Activated CD8-positive, alpha-beta memory T cell treated with anti-CD3 and anti-CD28 coated beads, Interleukin-2, amount 10 ng/mL, durations not matched to agents 7 days and 5 days (primary cell): ENCODE measurements at places on chromosomes 5 and 9. TPM values are rescaled to one million over a fixed set of nuclear protein-coding genes. Genes with fewer than 3 reads are reported as not detected.

DNA sequence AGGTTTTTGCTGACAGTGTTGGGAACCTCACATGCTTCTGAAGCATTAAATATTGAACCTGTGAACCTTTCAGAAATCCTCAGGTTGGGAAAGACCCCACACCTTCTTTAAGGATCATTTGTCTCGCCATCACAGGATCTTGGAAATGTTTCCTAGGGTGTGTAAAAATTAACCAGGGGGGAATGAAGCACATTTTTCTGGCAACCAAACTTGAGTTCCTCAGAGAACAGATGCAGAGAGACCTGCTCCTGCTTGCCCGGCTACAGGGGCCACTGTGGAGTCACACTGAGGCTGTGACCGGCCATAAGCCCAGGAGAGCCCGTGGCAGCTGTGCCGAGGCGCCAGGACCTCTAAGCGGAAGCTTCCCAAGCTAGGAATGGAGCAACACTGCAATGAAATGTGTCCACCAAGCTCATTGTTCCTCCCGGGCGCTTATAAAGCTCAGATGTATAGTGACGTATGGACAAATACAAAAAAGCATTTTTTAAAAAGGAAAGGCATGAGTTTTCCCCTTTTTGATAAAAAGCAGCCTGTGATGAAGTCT is 7.7 kb downstream of the CXCL14 start:
- no peaks in the 10 kb centered on the region for H3K36me3 ChIP-seq
- H3K4me3 ChIP-seq = no peak overlapping the region
- H3K27ac ChIP-seq = no peak overlapping the region
- no peak for DNase-seq
- H3K4me1 ChIP-seq = no peaks in the 10 kb centered on the region

DNA sequence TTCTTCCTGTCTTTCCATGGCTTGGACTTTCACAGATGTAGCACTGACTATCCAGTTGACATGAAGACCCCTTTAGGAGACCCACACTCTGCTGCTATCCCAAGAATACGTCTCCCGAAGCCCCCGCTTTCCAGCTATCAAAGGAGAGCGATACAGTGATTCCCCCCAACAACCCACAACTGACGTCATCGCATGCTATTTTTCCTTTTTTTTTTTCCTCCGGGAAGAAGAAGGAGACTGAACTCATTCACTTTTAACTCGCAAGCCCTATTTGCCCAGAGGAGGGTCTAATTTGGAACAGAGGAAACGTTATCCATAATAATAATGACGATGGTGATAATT is 2.1 kb downstream of the PAPPA start:
- H3K27ac ChIP-seq = no peak overlapping the region
- no peak overlapping the region for H3K4me3 ChIP-seq
- H3K36me3 ChIP-seq = no peaks in the 10 kb centered on the region
- H3K4me1 ChIP-seq = peaks cover 5% of the 10 kb centered on the region
- H3K27me3 ChIP-seq = peaks cover 70% of the 10 kb centered on the region

DNA sequence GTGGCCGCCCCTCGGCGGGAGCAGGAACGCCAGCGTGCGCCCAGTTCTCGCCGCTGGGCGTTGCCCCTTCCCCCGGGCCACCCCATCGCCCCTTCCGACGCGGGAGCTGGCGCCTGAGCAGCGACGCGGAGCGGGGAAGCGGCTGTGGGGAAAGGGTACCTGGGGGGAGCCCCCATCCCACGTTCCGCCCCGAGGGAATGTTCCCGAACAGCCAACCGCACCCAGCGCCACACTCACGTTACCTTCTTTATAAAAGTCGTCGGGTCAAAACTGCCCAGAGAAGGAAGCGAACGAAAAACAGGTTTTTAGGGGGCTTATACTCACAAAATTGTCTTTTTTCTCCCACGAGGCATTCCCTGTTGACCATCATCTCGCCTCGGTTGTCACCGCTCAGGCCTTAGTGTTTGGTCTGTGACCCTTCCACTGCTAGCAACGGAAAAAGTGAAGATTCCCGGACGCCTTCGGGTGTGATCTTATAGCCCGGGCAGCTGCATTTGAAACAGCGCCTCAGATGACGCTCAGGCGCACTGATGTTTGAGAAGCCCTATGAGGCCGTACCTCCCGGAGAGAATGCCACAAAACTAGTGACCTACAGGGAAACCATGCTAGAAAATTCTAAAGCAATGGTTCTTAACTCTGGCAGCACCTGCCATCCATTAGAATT is 475 bp upstream of the GOLM1 start:
- H3K4me3 ChIP-seq = peak overlapping the region; percentile 66
- no peaks in the 10 kb centered on the region for H3K36me3 ChIP-seq
- peaks cover 66% of the 10 kb centered on the region for H3K27me3 ChIP-seq
- peak; percentile 43 for DNase-seq

GRCh38 chr5:17477573-17478265 is 20.3 kb upstream of the TAF11L2 start:
- H3K27me3 ChIP-seq = no peaks in the 10 kb centered on the region
- no peak overlapping the region for H3K27ac ChIP-seq
- no peak for DNase-seq
- no peaks in the 10 kb centered on the region for H3K36me3 ChIP-seq

DNA sequence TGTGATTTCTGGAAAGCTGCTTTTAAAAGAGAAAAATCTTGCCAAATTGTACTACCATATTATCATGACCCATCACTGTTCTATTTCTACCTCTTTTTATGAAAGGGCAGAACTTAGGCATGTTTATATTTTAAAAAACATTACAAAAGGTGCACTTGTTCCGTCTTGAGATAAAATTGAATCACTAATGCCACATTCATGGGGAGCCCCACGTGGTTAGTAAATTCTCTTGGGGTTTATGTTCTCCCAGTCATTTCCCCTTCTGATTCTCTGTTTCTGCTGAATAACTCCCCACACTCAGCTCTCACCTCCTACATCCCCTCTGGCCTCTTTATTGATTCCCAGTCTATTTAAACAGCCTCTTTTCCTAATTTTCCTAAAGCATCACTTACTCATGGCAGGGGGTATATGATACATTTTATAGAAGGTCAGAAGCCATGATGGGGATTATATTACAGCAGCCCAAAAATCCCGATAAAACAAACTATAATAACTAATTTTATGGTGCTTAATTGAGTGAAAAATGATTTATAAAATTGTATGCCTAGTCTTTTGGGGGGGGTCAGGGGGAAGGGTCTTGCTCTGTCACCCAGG is 19.7 kb upstream of the VLDLR start:
- no peaks in the 10 kb centered on the region for H3K36me3 ChIP-seq
- peaks cover 22% of the 10 kb centered on the region for H3K27me3 ChIP-seq
- no peak overlapping the region for H3K27ac ChIP-seq
- no peaks in the 10 kb centered on the region for H3K4me1 ChIP-seq

- peak; percentile 95 for DNase-seq
- H3K36me3 ChIP-seq = peaks cover 12% of the 10 kb centered on the region
- H3K27ac ChIP-seq = peak within 1 kb of the TSS; percentile 100
- peaks cover 68% of the 10 kb centered on the region for H3K4me1 ChIP-seq
Measured at GRCh38 chr5:139389701-139390638, at the start of gene MZB1. Gene MZB1, minus strand, starts transcription at chr5:139389913. Its CDS starts 57 bp downstream, at chr5:139389856.

DNA sequence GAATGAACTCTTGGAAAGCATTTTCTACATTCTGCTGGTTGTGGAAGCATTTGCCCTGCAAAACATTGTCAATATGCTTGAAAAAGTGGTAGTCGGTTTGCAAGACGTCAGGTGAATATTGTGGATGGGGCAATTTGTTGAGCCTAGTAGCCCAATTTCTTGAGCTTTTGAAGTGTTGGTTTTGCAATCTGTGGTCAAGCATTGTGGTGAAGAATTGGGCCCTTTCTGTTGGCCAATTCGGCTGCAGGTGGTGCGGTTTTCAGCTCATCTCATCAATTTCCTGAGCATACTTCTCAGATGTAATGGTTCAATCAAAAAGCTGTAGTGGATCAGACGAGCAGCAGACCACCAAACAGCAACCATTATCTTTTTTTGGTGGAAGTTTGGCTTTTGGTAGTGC is 426.8 kb upstream of the CDH9 start:
- H3K36me3 ChIP-seq = no peaks in the 10 kb centered on the region
- H3K27me3 ChIP-seq = no peaks in the 10 kb centered on the region
- no peak overlapping the region for H3K27ac ChIP-seq
- no peak for DNase-seq

DNA sequence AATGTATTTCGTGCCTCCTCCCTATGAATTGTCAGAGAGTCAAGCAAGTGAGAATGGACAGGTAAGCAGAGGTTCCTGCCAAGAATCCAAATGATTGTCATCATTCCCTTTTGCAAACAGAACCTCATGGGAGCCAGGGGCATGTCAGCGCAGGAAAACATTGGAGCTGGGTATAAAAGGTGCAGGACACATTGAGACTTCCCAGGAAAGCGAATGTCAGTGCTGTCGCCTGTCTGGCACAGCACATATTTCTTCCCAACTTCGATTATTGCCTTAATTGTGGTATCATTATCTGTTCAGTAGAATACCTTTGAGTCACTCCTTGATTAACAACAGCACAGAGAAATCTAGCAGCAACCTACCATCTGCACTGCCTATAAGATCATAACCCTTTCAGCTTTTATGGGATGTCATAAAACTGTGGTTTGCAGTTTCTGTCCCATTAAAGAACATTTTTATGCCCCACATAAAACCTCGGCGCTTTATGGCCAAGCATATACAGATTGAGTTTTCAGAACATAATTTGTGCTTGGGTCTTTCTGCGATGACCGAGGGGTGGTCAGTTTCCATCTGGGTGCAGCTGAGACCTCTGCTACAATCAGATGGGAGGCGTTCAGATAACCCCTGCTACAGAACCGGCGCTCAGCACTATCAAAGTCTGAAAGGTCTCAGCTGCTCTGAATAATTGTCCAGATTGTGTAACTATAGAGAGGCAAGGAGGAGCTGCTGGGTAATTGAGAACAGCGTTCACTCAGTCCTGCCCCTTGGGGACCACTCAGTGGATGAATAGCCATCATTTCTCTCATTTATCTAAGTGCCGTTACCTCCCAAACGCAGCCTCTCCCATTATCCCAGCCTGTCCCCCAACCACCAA is 30.9 kb upstream of the WWC1 start:
- H3K27ac ChIP-seq = no peak overlapping the region
- H3K36me3 ChIP-seq = no peaks in the 10 kb centered on the region
- no peak for DNase-seq
- H3K4me3 ChIP-seq = no peak overlapping the region

DNA sequence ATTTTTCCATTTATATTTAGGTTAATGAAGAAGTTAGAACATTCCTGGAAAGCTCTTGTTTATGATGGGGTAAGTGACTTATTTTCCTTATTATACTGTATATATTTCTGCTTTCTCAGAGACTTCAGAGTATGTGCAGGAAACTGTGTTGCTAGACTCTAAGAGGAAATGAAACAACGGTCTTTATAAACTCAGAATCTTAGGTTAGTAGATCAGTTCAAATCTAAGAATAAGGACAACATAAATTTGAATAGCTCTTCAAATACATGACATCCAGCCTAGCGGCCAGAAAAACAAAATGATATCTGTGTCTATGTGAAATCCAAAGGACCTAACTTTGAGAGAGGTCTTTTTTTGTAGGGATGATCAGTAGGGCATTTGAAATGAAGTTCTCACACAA is 94.3 kb downstream of the PRKACG start:
- DNase-seq = no peak
- H3K4me1 ChIP-seq = peaks cover 36% of the 10 kb centered on the region
- H3K36me3 ChIP-seq = peaks cover 6% of the 10 kb centered on the region
- no peak overlapping the region for H3K4me3 ChIP-seq

GRCh38 chr9:75226403-75227139 is 138.3 kb downstream of the OSTF1 start:
- no peaks in the 10 kb centered on the region for H3K4me1 ChIP-seq
- H3K4me3 ChIP-seq = no peak overlapping the region
- no peaks in the 10 kb centered on the region for H3K27me3 ChIP-seq
- H3K27ac ChIP-seq = no peak overlapping the region
- DNase-seq = no peak

GRCh38 chr9:127700594-127701255 is 6.1 kb upstream of the CFAP157 start:
- H3K27me3 ChIP-seq = no peaks in the 10 kb centered on the region
- no peak overlapping the region for H3K27ac ChIP-seq
- H3K36me3 ChIP-seq = peaks cover 2% of the 10 kb centered on the region
- DNase-seq = no peak

GRCh38 chr9:15430920-15431844 is 8.5 kb downstream of the SNAPC3 start:
- peak overlapping the region; percentile 8 for H3K27ac ChIP-seq
- H3K4me1 ChIP-seq = peaks cover 25% of the 10 kb centered on the region
- no peak overlapping the region for H3K4me3 ChIP-seq
- H3K27me3 ChIP-seq = no peaks in the 10 kb centered on the region

DNA sequence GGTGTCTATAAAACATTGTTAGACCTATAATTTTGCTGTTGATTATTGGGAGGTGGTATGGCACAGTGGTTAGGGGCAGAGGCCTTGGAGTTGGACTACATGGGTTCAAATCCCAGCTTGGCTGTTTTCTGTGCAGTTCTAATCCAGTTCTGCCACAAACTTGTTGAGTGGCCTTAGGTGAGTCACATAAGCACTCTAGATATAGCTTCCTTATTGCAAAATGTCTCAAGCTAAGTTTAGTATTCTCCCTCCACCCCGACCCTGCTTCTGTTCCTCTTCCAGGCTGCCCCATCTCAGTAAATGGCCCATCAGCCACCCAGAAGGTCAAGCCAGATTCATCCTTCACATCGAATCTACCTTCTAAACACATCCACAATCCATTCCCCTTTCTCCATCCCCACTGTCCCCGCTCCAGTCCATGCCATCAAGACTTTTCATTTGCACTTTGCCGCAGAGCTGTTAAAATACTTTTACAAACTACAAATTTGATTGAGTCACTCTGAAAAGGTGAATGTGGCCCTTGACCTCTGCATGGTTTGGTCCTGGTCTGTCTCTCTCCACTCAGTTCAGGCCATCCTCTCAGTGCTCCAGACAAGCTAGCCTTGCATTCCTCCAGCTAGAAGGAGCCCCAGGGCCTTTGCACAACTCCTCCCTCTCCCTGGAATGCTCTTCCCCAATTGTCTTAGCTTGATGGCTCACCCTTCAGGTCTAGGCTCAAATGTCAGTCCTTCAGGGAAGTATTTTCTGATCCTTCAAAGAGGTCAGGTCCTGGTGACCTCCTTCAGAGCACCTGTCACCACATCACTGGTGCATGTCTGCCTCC is 10.0 kb upstream of the HDHD3 start:
- no peaks in the 10 kb centered on the region for H3K4me1 ChIP-seq
- DNase-seq = no peak
- H3K27ac ChIP-seq = no peak overlapping the region
- H3K27me3 ChIP-seq = no peaks in the 10 kb centered on the region

DNA sequence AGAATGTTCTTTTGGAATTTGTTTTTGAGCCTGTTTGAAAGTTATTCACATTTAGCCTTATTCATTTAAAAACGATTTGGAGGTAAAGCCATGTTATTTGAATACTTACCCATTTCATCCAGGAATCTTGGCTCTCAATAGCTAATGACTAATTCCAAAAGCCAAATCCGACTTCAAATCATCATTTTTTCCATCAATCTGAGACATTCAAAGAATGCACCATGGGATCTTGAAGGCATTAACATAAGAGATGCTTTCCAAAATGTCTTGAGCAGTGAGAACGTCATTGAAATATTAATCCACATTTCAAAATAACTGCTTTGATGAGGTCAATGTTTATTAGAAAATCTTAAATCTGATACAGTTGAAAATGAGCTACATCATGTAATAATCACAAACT is 617.0 kb upstream of the RORB start:
- H3K27me3 ChIP-seq = no peaks in the 10 kb centered on the region
- no peaks in the 10 kb centered on the region for H3K36me3 ChIP-seq
- no peaks in the 10 kb centered on the region for H3K4me1 ChIP-seq

Gene ARL14EPL
- not detected for total RNA-seq

Gene PLAC8L1
- total RNA-seq = 0.87 TPM

Gene ANKRD31
- total RNA-seq = 0.26 TPM

Gene BSPRY
- 6.0 TPM for total RNA-seq

Gene AMACR
- 6.6 TPM for total RNA-seq

Gene COL15A1
- total RNA-seq = 0.45 TPM

Gene NSUN2
- 111 TPM for total RNA-seq

Gene KIAA0825
- total RNA-seq = 2.7 TPM

Gene PCDHGC5
- total RNA-seq = not detected

Gene PRKAA1
- total RNA-seq = 76.8 TPM
